Endothelial cell (in vitro differentiated cells): ENCODE measurements at places on chromosomes 16 and 17.
A peak's percentile ranks its signal among the peaks of the same experiment; 100 is the strongest.

- DNase-seq, result no peak
Measured at GRCh38 chr16:54061454-54061853, 225.1 kb downstream of the IRX3 start.

DNA sequence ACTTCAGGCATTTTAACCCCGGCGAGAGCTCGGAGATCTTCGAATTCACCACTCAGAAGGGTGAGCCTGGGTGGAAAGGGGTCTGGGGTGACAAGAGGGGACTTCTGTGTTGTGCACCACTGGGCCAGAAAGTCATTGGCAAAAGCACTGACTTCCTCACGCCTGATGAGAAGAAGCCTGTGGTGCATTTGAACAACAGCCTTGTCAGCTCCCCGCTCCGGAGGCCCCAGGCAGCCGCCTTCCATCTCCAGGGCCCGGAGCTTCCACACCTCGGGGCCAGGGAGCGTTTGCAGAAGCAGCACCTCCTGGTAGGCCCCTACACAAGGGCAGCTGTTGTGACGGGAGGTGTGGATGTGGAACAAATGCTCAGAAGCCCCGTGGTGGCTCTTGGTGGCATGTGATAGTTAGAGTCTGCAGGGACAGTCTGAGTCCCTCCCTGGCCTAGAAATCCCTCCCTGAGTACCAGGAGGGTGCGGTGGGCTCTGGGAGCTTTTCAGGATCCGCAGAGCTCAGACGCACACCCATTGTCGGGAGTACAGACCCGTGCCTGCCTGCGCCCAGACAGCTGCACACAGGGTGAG, 9.7 kb downstream of the CACNG1 start:
- no peak for DNase-seq

- no peak for DNase-seq
Measured at GRCh38 chr17:29158488-29159275, 21.5 kb downstream of the MYO18A start.

GRCh38 chr17:2937331-2938003, 125.9 kb downstream of the OR1D5 start:
- no peak for DNase-seq

DNA sequence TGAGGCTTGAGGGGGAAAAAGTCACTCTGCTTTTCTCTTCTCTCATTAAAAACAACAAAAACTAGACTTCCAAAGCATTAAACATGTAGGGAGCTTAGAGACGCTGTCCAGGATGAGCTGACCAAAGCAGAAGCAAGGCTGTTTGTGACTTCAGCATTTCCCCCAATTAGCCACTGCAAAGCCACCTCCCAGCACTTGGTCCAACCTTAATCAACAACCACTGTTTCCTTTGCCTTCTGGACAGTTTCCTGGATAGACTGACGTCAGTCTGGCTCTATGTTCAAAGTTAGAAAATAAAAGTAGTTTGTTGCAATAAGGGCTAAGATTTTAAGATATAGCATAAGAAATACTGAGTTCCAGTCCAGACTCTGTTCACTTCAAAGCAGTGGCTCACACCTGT, 3.1 kb downstream of the TMEM231 start:
- DNase-seq, result no peak

DNA sequence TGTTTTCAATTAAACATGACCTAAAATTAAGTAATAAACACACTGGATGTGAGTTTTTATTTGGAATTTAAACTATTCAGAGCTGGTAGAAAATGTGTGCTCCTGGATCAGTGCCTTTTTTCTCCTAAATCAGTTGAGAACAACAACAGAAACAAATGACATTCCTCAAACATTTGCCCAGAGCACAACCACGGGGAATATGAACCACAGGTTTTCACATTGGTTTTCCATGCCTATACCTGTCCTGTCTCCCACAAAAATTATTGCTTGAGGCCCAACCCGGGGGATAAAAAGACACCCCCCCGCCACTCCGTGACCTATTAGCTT, 6.8 kb downstream of the HSBP1 start:
- DNase-seq, result no peak

GRCh38 chr17:82253179-82253544, 20.3 kb downstream of the CSNK1D start:
- no peak for DNase-seq

GRCh38 chr16:63933841-63934240, 1188.0 kb downstream of the CDH11 start:
- DNase-seq, result no peak

GRCh38 chr16:67077871-67078270, 31.9 kb upstream of the PHAF1 start:
- no peak for DNase-seq

- peak; percentile 68 for DNase-seq
Measured at GRCh38 chr17:74325743-74326379, at the start of gene KIF19. Gene KIF19 (plus strand): TSS chr17:74326226. CDS start chr17:74326350, 124 bp downstream.

DNA sequence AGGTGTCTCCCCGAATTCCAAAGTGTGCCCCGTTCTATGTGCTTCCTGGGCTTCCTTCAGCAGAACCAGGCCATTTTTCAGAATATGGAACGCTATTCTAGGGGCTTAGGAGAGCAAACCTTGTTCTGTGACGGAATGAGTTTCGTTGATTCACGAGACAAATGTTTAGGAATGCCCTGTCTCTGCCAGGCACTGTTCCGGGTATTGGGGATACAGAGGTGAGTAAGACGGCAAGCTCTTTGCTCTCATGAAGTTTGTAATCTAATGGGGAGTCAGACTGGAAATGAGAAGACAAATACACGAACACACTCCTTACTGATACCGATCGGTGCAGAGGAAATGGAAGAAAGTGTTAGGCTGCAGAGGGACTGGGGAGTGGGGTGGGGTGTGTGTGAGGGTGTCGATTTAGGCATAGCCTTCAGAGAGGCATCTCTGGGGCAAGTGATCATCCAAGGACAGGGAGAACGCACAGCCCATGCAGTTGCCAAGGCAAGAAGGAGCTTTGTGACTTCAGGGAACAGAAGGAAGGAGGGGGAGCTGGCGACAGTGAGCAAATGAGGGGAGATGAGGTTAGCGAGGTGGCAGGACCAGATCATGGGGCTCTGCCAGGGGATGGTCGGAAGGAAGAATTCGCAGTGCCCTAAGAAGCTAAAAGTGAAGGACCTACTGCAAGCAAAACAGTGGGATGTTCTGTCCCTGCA, 189.6 kb downstream of the MSI2 start:
- DNase-seq, result no peak

- DNase-seq, result no peak
Measured at GRCh38 chr17:22469101-22469880, 777.0 kb downstream of the KCNJ18 start.

DNA sequence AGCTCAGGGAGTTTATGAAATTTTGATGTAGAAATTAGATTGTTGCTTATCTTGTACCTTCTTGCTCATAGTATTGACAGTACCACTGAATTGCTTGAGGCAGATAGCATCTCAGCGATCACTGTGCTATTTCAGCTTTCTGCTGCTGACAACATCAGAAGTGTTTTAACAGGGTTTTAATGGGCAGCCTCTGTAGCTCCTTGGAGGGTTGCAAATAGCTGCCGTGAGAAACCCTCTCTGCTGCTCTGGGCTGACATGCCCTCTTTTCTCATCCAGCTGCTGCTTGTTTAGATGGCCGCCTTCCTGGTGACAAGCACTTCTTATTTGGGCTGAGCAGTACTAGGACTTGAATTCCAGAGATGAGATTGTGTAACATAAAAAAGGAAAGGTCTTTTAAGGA, 180.2 kb upstream of the TBX2 start:
- DNase-seq, result no peak

- no peak for DNase-seq
Measured at GRCh38 chr16:76577003-76577402, 299.8 kb downstream of the CNTNAP4 start.

DNA sequence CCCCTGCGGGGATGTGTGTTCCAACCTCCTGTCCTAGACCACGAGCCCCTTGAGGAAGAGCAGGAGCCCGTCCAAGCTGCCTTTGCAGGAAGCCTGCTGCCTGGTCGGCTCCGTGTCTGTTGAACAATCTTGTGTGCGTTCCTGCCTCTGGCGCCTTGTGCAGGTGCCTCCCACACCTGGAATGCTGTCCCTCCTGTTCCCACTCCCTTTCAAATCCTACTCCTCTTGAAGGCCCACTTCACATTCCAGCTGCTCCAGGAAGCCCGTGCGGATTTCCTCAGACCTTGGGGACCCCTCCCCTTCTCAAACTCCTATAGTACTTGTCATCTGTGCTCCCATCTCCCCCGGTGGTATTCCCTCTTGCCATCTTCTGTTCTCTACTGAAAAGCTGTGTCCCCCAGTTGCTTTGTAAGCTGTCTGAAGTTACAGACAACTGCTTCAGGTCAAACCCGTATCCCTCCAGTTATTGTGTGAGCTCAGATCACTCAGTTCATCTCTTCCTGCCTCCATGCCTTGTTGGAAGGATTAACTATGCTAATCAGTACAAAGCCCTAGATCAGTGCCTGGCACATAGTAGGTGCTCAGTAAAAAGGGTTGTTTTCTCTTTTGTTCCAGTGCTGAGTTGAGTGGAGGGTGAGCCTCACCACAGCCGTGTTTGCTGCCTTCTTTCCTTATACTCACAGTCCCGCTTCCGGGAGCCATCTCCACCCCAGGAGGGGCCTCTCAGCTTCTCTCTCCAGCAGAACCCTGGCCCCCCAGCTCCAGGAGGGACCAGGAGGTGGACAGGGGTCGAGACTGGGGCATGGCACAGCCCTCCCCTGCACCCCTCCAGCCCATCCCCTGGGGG, 241.8 kb upstream of the CIBAR2 start:
- DNase-seq, result no peak

GRCh38 chr17:66952681-66953629, 11.6 kb upstream of the CACNG4 start:
- DNase-seq, result no peak

- DNase-seq, result no peak
Measured at GRCh38 chr16:71771571-71771970, 37.1 kb downstream of the AP1G1 start.

DNA sequence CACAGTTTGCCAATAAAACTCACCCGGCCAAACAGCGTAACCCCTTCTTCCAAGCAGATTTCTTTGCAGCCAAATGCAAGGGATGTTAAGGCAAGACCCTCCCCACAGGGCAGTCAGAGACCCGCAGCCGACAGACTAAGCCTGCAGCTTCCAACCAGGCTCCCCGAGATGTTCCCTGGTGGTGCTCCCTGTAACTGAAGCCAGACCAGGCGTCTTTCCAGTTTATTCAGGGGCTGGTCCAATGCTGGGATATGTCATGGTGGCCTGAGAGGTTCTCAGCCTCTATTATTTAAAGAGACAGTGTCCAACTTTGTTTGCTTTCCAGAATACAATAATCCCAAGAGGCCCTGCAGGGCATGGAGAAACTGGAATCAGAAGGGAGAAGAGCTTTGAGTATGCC, at the start of gene PMP22:
TSS of gene PMP22 (minus strand) at position 196 of the 400 bp plus-strand sequence. CDS start 4,599 bp downstream, outside the sequence.
- DNase-seq, result no peak

DNA sequence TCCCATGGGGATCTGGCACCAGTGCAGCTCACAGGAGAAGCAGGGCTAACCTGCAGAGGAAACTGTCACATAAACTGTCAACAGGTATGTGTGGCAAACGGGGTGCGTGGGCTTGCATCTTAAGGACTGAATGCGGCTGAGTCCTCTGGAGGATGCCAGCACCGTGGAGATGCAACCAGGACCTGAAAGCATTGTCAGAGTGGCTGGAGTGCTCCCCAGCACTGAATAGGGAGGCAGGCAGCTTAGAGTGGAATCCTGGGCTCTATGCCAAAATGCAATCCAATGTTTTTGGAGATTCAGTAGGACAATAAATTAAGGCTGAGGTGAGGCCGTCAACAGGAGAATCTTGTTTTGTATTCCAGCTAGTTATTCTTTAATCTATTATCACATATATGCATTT, 21.3 kb upstream of the SALL1 start:
- no peak for DNase-seq

GRCh38 chr17:4897785-4898184, 1.6 kb upstream of the C17orf107 start:
- no peak for DNase-seq

- no peak for DNase-seq
Measured at GRCh38 chr16:12959072-12959471, 57.7 kb downstream of the SHISA9 start.

- no peak for DNase-seq
Measured at GRCh38 chr17:71899317-71899716, 221.5 kb upstream of the SOX9 start.

DNA sequence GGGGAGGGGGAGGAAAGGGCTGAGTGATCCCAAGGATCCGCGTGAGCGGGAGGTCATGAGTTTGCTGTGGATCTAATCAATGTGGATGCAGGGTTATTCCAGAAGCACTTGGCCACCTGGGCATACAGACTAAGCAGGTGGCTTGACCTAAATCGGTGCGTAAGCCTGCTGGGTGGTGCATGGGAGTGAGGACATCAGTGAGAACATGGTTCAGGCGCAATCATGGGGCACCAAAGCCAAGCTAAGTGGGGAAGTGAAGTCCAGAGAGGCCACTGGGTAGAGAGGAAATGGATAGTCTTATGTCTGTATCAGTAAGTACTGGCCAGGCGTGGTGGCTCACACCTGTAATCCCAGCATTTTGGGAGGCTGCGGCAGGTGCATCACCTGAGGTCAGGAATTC, 18.9 kb upstream of the MFSD6L start:
- no peak for DNase-seq

GRCh38 chr17:75845058-75845711, 981 bp upstream of the UNC13D start:
- DNase-seq, result peak; percentile 70

DNA sequence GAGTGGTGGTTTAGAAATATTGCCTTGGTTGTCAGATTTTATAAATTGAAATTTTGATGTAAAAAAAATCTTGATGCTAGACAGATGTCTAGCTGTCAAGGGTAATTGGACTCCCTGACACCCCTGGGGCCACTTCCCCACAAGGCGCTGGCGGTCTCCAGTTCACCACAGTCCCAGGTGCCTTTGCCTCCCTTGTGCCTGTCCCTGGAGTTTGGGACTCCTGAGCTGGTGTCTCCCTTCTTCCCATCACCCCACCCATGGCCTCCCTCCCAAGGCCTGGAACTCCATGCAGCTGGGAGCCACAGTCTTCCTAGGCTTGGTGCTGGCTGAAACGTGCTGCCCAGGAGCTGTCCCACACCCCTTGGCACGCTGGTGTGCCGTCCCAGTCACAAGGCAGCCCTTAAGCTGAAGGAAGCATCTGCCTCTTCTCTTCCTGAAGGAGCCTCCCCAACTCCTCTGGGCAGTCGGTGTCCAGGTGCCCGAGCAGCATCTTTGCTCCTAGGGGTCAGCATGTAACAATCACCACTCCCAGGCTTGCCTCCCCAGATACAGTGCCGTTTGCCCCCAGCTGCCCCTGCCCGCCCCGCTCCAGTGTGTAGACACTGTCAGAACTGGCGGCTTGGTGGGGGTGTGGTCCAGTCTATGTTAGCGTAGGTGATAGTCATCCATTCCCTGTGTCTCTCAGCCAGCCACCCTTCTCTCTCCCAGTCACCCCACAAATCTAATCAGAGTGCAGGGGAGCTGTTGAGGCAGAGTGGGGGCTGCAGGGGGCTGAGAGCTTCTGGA, 26.2 kb downstream of the POLR3E start:
- no peak for DNase-seq

DNA sequence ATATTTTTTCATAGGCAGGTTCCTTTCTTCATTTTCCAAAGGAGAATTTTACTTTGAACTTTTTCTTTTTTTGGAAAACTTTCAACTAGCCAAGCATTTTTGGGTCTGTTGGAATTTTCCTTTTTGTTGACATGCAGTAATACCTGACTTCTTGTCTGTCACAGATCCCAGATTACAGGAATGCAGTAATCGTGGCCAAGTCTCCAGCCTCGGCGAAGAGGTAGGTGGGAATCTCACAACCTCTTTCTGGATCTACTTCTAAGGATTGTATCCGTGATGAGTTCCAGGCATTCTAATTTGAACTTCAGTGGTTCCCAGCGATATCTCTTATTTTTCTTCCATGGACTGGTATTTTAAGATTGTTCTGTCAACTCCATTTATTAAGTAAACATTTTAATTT, 31.7 kb downstream of the PRPSAP2 start:
- DNase-seq, result no peak
